Frontal cortex (tissue), 4 donors: ENCODE measurements at places on chromosomes 12 and 14. TPM values are rescaled to one million over a fixed set of nuclear protein-coding genes. Genes with fewer than 3 reads are reported as not detected.

IQSEC3 gene
- total RNA-seq: 4.1 TPM

CCDC175 gene
- 2.0 TPM for total RNA-seq

GTF2H3 gene
- 29.3 TPM for total RNA-seq

RILPL1 gene
- total RNA-seq: 3.7 TPM

PFKM gene
- total RNA-seq: 104 TPM

CFAP251 gene
- total RNA-seq: 6.1 TPM

OR6C1 gene
- not detected for total RNA-seq

GLIPR1L1 gene
- total RNA-seq: under 0.01 TPM

KCNH5 gene
- total RNA-seq: 24.5 TPM

COX8C gene
- not detected for total RNA-seq

KLRF1 gene
- total RNA-seq: not detected

CTSG gene
- total RNA-seq: not detected

CLEC9A gene
- total RNA-seq: not detected

ANG gene
- total RNA-seq: 0.82 TPM

WNT1 gene
- not detected for total RNA-seq

CISTR gene
- not detected for total RNA-seq

LRRIQ1 gene
- 6.5 TPM for total RNA-seq

AMIGO2 gene
- total RNA-seq: 21.2 TPM

BATF gene
- 0.82 TPM for total RNA-seq

TEX22 gene
- total RNA-seq: 0.41 TPM
